Activated CD4-positive, alpha-beta T cell treated with anti-CD3 and anti-CD28 coated beads for 48 hours (primary cell): ENCODE measurements at places on chromosomes 4 and X.
A peak's percentile ranks its signal among the peaks of the same experiment; 100 is the strongest.

DNA sequence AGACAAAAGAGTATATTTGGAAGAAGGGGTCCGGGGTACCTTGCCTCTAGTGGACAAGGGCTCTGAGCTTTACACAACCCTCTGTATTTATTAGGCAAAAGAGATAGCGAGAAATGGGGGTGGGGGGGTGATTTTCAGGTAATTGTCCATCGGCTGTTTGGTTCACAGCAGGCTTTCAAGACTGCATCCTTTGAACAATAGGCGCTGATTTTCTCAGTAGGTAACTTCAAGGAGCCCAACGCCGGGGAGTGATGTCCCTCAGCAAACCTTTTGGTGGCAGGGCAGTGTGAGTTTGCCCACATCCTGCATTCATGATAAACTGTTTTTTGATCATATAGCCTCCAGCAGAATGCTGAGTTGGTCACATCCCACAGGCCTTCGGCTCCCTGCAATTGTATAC, 61.6 kb downstream of the KDM5C start:
- DNase-seq: no peak

DNA sequence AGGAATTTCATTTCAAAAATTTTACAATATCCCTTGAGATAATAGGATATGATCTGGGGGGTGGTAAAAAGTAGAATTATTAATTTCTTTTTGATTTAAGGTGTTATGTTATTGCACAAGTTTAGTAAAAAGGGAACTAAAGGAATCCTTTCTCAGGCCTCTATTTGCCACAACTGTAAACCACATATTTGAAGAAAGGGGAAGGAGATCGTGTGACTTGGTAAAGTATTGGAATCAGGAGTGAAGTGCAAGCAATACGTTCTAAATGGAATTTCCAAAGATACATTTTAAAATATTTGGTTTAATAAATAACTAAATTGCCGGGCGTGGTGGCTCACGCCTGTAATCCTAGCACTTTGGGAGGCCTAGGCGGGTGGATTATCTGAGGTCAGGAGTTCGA, 35.3 kb upstream of the SCRG1 start:
- DNase-seq: no peak

- DNase-seq: no peak
These were observed 1613.8 kb upstream of the IGFBP7 start for GRCh38 chr4:58723954-58724353.

DNA sequence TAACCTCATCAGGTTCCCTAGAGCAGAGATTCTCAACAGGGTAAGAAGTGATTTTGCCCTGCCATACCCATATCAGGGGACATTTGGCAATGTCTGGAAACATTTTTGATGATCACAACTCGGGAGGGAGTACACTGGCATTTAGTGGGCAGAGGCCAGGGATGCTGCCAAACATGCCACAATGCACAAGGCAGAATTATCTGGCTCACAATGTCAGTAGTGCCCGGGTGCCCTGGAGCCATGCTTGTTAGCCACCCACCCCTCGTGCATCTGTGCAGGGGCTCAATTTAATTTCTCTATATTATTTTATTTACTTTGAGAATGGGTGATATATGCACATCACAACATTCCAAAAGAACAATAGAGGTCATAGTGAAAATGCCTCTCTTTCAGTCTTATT, 82.0 kb upstream of the DHX15 start:
- DNase-seq: no peak

DNA sequence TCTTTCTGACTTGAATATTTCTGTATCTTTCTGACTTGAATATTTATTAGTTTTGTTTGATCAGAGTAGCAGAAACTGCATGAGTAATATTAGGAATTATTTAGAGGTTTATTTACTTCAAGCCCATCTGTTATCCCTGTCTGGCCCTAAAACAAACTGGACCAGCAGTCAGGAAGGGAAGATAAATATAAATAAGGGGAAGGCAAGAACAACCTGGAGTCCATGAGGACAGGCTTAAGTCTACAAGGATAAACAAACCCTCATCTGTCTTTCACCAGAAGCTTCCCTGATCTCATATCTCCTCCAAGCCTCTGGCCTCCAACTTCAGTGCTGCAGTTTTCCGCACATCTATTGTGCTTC, 524.9 kb downstream of the CENPC start:
- DNase-seq: no peak

GRCh38 chr4:71209161-71209560, 129.7 kb upstream of the SLC4A4 start:
- DNase-seq: no peak

DNA sequence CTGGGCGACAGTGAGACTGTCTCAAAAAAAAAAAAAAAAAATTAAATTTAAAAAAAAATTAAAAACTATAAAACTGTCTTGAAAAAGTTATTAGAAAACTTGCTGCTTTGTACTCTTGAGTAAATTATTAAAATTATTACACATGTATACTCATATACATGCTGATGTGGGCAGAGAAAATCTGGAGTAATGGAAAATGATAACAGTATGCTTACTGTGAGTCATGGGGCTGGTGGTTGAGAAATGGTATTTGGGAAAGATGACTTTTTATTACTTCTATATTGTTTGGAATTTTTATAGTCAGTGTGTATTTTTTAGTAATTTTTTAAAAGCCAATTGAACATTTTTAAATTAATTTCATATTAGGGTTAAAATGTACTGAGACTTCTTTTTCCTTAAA, 7.5 kb downstream of the YY2 start:
- DNase-seq: no peak

- DNase-seq: no peak
These were observed 2547.7 kb downstream of the ARAP2 start for GRCh38 chr4:33696586-33696985.

- DNase-seq: no peak
These were observed 132.7 kb downstream of the CPZ start for GRCh38 chr4:8725071-8725841.

DNA sequence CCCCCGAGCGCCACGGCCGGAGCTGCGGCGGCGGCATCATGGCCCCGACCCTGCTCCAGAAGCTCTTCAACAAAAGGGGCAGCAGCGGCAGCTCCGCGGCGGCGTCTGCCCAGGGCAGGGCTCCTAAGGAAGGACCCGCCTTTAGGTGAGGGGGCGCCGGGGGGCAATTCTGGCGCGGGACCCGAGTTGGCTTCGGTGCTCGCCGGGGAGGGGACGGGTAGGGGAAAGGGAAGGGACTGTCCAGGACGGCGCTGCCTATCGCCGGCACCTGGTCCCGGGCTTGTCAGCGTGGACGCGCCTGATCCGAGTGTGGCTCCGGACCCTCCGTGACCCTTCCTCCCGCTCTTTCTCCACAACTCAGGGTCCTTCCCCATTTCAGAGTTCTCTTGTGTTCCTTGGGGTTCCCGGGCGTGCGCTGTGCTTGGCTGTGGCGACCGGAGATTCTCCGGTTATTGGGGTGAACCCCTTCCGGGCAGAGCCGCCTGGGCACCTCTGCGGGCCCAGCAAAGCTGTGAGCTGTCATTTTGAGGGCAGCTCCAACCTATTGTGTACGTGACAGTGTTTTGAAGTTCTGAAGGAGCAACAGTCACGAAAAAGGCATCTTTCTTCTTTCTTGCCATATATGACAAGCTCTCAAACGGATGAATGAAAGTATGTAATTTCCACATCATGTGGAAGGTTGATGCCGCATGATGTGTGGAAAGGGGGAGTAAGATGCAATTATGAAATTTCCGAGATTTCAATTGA, 522 bp downstream of the FNIP2 start:
- DNase-seq: peak; percentile 56

DNA sequence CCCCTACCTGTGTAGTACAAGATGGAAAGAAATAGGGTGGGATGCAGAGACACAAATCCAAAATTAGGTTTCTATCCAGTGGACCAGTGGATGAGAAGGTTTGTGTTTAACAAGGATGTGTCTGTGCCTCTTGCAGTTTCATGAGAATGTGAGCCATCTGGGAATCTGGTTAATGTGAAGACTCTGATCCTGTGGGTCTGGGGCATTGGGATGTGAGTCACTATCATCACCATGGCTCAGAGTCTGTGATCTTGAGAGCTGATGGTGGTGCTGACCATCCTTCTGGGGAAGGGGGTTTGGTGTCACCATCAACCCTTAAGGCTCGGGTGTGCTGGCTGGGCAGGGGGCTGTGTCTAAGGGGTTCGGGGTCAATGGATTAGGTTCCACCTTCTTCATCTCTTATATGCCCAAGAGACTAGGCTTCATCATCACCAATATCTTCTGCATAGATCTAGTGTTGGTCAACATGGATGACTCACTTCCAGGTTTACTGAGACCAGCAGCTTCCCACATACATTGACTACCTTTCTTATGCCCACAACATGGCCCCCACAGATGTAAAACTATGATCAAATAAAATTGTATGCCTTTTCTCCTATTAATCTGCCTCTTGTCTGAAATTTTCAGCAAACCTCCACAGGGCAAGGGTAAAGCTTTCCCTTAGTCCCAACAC, 65.7 kb upstream of the MID1 start:
- no peak for DNase-seq

DNA sequence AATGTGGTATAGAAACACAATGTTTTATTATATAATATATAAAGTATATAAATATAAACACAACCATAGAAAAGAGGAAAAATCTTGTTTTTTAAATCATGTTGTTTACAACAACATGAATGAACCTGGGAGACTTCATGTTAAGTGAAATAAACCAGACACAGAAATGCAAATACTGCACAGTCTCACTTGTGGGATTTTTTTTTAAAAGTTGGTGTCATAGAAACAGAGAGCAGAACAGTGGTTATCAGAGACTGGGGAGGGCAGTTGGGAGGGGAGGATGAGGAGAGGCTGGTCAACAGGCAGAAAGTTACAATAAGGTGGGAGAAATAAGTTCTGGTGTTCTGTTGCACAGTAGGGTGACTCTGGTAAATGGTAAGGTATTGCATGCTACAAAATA, 57.1 kb downstream of the FREM3 start:
- no peak for DNase-seq

- DNase-seq: no peak
These were observed 50.6 kb upstream of the ANKRD17 start for GRCh38 chr4:73309211-73309610.

DNA sequence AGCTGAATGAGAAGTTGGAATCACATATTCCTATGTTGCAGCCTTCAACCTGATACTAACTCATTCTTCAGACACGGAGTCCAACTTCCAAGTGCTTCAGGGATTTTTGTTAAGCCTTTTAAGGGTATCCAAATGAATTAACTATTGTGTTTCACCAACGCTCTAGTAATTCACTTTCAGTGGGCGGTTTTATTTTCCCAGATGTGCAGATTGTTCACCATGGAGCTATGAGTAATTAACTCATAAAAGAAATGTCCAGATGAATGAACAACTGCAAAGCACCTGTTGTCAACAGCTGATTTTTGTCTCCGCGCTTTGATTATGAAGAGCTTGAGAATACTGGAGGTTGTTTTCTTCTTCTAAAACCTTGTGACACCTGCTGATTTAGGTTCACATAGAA, 187.6 kb downstream of the CBR4 start:
- DNase-seq: no peak

DNA sequence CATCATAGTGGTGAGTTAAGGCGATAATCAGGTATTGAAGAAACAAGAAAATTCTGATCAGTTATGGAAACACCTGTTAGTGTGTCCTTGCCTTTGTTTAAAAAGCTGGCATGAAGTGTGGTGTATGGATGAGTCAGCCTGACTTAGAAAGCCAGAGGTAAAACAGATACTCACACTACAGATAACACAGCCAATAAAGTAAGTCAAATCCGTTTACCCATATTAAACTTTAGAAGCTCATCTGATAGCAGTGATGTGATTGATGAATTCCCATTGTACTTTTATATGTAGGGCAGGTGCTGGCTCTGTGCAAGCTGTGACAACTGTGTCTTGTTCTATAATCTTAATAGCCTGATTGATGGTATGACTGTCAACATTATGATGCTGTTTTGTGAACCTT, 1392.7 kb upstream of the IGFBP7 start:
- DNase-seq: no peak

GRCh38 chr4:169810325-169811323, 52.9 kb upstream of the HPF1 start:
- no peak for DNase-seq

- no peak for DNase-seq
These were observed 8.2 kb upstream of the CNOT6L start for GRCh38 chr4:77827343-77827742.

DNA sequence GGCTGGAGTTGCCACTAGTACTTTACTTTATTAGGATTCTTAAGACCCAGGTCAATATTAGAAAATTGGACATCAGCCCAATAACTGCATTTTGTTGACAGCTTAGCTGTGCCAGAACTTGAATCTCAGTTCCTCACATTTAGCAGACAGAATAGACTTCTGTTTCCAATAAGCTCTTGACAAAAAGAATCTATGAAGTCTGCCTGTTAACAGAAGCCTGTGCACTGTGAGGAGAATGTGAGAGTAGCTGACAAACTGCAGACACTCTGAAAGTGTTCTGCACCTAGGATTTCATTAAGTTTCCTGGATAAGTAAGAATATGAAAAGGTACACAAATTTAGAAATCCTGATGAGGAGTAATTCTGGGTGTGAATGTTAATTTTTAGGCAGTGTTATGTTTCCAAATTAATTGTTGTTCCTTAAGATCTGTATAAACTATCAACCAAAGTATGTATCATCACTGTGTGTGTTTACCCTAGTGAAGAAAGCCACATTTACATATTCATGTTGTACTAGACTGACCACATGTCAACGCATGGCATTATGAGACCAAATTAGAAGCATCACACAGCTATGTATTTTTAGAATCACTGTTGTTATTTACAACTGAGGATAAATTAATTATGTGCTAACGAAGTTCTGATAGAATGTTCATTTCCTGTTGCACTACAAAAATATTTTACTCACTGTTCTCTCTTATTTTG, 756.4 kb upstream of the IGFBP7 start:
- no peak for DNase-seq

GRCh38 chr4:2954358-2955185, 8.6 kb downstream of the NOP14 start:
- DNase-seq: peak; percentile 88

GRCh38 chr4:102760645-102761295, at the start of gene MANBA:
MANBA (minus strand) TSS chr4:102760968; CDS start chr4:102760894, 74 bp downstream.
- peak; percentile 88 for DNase-seq

DNA sequence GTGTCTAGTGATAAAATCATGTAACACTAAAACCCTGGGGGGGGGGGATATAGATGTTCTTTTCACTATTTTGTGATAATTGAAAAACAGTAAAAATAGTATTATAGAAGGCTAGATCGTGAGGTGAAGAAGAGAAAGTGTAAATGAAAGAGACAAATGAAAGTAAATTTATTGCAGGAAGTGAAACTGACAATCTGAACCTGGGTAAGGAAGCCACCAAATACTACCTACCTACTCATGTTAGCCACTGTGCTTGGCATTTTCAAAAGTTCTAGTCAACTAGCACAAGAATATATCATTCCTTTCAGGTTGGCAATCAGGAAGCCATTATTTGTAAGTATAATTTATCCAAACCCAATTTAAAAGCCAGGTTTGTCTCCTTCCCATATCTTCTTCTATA, 1366.1 kb downstream of the FAM133A start:
- no peak for DNase-seq
